ENCODE measurements at places on chromosomes 2 and 18.

- DNase-seq = no peak
These were observed 340.3 kb downstream of the CYRIA start for GRCh38 chr2:16325016-16325975.

- no peak for DNase-seq
These were observed 114.5 kb upstream of the STPG4 start for GRCh38 chr2:47269316-47270232.

DNA sequence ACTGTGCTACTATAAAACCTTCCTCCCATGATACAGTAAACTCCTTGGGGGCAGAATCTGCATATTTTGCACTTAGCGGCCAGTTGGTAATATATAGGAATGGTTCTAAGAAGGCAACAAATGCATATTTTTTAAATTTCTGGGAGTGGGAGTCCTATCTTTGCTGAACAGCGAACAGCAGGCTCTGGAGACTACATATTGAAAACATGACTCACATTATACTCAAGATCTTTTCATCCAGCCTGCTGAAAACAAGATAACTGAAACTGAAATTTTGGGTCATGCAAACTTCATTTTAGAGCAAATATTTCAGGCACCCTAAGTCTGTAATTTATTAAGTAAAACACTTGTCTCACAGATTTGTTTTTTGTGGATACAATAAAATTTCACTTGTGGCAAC, 122.2 kb downstream of the SATB2 start:
- DNase-seq = no peak

DNA sequence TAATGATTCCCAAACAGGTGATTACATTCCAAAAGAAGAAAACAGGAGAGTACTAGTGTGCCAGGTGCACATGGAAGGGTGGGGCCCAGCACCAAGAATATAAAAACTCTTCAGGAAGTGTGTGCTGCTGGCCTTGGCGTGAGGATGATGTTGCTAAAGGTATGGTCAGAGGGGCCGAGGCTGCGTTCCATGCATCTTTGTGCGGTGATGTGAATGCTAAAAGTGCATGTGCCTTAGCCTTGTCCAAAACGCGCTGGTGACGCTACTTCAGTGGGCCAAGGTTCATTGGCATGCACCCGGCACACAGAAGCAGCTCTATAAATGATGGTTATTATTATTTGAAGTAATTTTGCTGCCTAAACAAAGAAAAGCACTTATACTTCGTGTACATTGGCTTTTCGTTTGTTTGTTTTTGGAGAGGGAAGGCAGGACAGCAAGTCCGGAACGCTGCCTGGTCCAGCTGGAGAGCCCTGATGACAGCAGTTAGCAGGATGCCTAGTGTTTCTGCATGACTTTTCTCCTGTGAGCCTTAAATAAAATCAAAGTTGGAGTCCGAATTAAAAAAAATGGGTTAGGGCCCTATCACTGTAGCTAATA, 2.9 kb downstream of the ALKAL2 start:
- no peak for DNase-seq

GRCh38 chr2:197196541-197197180, 113.9 kb downstream of the ANKRD44 start:
- DNase-seq = no peak

DNA sequence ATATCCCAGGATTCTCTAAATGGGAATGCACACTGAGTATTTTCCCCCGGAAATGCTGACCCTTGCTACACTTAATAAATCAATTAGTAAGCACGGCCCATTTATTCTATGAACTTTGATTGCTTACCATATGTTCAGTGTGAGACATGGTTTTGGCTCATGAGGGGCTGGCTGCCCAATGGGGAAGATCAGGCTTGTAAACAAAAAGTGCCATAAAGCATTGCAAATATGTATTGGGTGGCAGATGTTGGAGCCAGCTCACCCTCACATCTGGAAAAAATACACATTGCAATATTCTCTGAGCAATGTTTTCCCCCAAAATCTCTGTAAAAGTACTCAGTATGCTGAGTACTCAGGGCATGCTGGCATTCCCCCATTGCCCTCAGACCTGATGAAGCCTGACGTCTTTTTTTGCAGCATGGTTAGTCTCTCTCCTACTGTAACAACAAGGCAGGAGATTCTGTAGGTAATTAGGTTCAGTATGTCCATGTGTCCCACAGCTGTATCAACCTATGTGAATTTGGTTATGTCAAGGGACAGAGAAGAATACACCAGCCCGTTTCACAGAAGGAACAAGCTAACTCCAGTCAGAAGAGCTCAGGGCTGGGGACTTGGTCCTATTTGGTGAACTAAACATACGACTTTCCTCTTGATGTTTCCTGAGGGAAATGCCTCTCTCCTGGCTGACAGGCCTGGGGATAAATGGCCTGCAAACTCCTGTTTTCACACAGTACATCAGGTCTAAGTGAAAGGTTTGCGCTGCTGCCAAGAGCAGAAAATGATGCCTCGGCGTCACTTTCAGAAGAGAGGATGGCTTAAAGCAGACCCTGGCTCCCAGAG, 202.4 kb downstream of the INSIG2 start:
- DNase-seq = no peak

GRCh38 chr2:74357627-74358026, 14.4 kb upstream of the SLC4A5 start:
- DNase-seq = no peak

DNA sequence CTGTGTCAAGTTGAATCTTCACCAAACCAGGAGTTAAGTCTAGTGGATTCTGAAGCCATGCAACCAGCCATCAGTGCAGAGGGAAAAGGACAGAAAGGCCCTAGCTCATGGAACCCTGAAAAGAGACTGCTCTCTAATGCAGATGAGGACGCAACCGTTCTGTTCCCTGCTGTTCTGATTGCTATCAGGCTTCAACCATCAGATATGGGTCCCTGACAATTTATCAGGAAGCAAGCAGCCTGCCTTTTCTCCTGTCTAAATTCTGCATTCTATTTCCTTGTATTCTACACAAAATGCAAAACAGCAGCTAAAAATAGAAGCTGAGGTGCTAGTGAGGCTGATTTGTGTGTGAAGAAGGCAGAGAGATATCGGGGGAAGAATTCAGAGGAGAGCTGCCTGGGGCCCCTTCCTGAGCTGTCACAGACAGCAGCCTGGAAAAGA, 68.4 kb upstream of the RTN4 start:
- no peak for DNase-seq

DNA sequence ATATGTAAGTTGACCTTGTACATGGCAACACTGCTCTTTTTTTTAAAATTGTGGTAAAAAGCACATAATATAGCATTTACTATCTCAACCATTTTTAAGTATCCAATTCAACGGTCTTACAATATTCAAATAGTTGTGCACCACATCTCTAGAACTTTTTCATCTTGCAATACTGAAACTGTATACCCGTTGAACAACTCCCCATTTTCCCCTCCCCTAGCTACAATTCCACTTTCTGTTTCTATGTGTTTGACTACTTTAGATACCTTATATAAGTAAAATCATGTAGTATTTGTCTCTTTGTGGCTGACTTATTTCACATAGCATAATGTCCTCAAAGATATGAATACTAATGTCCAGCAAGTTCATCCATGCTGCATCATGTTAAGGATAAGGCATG, 452.1 kb downstream of the TXNL1 start:
- DNase-seq = no peak

DNA sequence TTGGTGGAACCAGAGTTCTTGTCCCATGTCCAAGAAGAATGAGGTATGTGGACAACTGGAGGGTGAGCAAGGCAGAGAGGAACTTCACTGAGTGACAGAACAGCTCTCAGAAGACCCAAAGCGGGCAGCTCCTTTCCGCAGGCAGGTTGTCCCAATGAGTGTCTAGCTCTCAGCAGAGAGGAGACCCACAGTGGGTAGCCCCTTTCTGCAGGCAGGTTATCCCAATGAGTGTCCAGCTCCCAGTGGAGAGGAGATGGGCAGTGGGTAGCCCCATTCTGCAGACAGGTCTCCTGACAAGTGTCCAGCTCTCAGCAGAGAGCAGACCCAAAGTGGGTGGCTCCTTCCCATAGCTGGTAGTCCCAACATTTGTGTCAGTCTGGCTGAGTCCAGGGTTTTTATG, 69.6 kb downstream of the SRBD1 start:
- peak; percentile 24 for DNase-seq

- no peak for DNase-seq
These were observed 93.7 kb upstream of the SETBP1 start for GRCh38 chr18:44586782-44587524.

DNA sequence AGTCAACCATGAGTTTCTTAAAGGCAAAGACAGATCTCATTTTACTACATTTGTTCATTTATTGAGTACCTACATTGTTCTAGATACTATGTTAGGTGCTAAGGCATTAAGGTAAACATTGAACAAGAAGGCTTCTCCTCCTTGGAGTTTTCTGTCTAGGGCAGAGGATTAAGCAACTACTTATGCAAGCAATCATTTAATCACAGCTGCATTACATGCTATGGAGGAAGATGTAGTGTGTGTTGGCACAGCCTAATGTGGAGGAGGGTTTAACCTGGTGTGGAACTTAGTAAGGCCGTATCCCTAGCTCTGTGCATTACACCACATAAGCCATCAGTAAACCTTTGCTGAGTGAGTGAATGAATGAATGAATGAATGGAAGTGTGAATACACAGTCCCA, 106.5 kb upstream of the MAP3K20 start:
- DNase-seq = no peak

GRCh38 chr2:203675086-203675485, 31.4 kb upstream of the CD28 start:
- DNase-seq = no peak

GRCh38 chr2:235858881-235859280, 309.3 kb downstream of the GBX2 start:
- DNase-seq = no peak

- no peak for DNase-seq
These were observed 38.4 kb upstream of the UBXN4 start for GRCh38 chr2:135703300-135703699.

DNA sequence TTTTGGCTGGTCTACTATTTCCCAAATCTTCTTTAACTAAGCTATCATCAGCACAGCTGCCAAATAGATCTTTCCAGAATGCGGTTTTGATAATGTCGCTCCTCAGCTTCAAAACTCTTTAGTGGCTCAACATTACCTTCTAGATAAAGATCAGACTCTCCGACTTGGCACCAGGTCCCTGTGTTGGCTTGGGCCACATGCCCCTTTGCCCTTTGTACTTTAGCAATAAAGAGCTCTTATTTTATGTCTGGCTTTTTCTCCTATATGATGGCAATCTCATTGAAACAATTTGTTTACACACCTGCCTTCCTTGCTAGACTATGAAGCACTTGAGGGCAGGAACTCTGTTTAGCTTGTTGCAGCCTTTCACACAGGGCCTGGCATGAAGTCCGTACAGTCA, 128.9 kb upstream of the GATA6 start:
- no peak for DNase-seq

- no peak for DNase-seq
These were observed 448.3 kb downstream of the ARHGAP15 start for GRCh38 chr2:143577489-143577888.

DNA sequence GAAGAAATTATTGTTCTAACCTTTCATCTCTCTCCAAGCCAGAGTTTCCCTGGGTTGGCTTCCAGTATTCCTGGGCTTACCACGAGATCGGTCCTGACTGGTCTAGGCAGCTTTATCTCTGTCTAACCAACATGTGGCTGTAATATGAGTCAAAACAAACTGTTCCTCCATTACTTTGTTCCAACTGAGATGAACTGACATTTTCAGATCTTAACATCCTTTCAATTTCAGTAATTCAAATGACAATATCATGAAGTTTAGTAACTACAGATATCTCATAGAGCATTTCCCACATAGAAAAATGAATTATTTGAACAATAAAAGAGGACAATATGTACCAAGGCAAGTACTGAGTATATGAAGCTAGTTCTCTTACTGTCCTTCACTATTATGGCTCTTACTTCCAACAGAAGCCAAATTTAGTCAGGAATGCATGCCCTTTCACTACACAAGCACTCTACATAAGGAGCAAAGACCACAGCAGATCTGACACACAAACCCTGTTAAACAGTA, 15.5 kb downstream of the SLC25A12 start:
- no peak for DNase-seq

DNA sequence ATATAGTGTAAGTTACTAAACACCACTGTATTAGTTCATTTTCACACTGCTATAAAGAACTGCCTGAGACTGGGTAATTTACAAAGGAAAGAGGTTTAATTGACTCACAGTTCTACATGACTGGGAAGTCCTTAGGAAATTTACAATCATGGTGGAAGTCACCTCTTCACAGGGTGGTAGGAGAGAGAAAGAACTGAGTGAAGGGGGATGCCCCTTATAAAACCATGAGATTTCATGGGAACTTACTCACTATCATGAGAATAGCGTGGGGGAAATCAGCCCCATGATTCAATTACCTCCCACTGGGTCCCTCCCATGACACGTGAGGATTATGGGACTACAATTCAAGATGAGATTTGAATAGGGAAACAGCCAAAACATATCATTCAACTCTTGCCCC, 618.0 kb downstream of the NYAP2 start:
- DNase-seq = no peak

GRCh38 chr2:207516206-207516605, 13.6 kb upstream of the CREB1 start:
- no peak for DNase-seq

- DNase-seq = no peak
These were observed 18.7 kb upstream of the SCLY start for GRCh38 chr2:238042090-238042489.
